ENCODE measurements at places on chromosomes 12 and 14.

GRCh38 chr12:62098132-62098531 is 162.1 kb upstream of the USP15 start:
- no peak for DNase-seq

DNA sequence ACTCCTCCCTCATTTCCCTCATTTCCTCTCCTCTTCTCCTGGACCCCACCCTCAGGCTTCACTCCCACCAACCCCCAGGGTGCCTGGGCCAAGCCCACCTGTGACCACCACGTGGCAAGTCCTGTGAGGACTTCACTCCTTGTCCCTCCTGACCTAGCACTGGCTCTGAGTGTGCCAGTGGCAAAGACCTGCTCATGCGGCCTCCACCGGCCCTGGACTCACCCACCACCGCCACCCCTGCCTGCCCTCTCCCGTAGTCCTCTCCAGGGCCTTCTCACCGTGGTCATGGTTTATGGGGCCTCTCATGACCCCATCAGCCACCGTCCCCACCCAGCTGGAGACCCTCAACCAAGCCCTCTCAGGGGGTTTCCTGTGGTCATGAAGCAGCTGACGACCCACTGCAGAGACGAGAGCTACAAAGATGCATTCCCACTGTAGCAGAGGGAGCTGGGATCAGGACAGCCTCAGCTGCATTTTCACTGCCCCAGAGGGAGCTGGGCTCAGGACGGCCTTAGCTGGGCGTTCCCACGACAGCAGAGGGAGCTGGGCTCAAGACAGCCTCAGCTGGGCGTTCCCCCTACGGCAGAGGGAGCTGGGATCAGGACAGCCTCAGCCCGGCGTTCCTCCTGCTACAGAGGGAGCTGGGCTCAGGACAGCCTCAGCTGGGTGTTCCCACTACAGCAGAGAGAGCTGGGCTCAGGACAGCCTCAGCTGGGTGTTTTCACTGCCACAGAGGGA is 3.2 kb upstream of the C14orf180 start:
- DNase-seq, result no peak

DNA sequence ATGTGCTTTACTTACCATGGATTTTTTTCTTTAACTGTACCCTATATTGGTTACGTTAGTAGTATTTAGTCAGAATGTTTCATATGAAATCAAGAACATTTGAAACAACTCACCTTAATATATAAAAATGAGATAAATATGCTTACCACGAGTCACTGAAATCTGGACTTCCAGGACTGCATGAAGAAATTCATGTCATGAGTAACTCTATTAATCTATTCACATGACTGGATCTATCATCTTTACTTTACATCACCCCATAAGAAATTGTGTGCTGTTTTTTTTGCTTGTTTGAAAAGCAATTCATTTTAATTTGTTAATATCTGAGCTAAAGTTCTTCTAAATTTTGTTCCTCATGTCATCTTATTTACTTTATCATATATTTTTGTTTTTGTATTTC is 5.2 kb downstream of the EPYC start:
- DNase-seq, result no peak

- peak; percentile 63 for DNase-seq
These were observed 11.6 kb downstream of the TMEM30B start for GRCh38 chr14:61269321-61270083.

DNA sequence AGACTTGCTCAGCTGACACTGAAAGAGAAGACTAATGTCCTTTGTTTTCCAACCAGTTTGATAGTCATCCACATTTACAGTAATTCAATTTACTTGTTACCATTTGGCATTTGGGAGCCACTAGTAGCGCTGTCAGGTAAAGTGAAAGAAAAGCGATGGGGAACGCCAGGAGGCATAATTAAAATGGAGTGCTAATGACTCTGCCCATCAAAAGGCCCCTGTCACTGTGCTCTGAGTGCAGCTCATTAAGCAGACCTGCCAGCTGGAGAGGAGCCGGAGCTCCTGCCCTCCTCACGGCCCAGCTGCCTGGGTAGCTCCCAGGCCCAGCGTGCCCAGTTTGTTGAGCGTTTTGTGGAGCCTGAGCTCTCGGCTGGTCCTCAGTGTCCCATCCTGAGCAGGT is 463.6 kb upstream of the CCDC196 start:
- no peak for DNase-seq
